Keratinocyte (primary cell): ENCODE measurements at places on chromosomes 11 and 22.

GRCh38 chr11:1970956-1971355 is 23.8 kb downstream of the MRPL23 start:
- no peak for DNase-seq

- no peak for DNase-seq
Measured at GRCh38 chr11:55732936-55733335, 40.3 kb upstream of the OR5D13 start.

DNA sequence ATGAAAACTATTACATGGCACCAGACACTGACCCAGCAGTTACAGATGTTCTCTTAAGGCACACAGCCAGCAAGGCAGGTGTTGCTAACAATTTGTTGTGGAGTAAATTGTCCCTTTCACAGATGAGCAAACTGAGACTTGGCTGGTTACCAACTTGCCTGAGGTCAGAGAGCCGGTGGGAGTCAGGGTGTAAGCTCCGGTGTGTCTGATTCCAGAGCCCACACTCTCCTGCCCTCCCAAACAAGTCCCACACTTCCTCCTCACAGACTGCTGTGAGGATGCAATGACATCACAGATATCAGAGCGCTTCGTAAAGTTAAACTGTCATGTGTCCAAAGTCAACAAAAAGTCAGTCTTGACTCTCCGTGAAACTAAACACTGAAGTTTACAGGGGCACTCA is 12.5 kb downstream of the GDPD5 start:
- no peak for DNase-seq

DNA sequence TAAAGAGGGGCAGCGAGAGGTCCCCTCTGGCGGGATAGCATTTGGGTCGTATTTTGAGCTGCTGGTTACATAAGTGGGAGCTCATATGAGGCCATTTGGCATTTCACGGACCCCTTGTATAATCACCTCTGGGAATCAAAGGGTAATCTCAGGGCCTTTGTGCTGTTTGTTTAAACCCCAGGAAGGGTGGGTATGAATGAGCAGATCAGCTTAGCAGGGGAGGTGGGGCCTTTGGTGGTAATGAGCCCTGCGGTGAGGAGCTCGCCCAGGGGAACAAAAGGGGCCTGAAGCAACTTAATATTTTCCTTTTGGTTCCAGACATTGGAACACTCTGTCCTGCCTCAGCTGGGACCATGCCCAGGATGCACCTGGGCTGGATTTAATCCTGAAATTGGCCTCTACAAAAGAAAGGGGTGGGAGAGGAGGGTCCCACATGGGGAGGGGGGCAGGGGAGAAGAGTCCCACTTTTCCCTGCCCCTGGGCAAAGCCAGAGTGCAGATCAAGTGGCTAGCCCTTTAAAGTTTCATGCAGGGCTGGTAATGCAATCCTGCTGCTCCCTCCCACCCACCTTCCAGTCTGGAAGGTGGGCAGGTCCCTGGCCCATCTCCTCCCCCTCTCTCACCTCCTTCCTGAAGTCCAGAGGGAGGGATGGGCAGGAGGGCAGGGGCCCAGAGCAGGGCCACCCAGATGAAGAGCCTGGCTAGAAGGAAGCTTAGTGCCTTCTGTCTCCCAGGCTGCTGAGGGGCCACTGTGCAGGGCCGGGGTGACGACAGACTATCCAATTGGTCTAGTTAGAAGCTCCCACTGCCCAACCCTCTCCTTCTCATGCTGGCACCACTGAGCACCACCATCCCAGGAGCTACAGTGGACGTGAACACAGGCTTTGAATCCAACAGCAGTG is 10.5 kb downstream of the TSKU start:
- DNase-seq, result no peak

DNA sequence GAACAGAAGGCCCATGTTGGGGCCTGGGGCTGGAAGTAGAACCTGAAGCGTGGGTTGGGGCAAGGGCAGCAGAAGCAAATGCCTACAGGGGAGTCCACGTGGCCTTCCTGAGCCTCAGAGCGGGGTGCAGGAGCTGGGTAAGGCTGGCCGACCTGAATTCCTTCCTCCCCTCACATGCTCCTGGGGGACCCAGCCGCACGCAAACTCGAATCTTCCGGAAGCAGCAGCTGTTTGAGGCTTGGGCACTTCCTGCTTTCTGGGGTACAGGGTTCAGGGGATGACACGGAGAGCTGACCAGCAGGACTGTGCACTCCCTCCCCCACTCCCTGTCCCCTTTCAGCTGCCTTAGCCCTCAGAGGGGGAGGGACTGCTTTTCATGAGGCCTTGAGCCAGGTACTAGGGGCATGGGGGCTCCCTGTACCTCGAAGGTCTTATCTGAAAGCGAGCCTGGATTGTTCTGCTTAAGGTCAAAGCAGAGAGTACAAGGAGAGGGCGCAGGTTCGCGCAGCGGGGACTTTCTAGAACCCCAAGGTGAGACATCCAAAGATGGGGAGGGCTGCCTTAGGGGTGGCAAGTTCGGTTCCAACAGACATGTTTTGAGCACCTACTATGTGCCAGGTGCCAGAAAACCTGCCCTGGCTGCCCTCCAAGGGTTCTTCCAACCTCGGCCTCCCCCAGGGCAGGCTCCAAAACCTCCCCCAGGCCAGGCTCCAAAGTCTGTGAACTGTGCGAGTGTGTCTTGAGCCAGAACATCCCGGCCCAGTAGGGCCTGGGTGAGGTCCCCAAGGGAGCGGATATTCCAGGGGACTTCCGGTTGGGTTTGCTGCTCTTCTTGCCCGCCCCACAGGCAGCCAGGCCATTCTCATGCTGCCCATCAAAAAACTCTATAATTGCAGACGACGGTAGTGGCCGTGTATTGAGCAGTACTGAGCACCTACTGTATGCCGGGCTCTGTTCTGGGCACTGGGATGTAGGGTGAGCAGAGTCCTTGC is 1.7 kb downstream of the NCF4 start:
- no peak for DNase-seq

GRCh38 chr11:119469506-119469905 is 46.5 kb upstream of the THY1 start:
- DNase-seq, result no peak

DNA sequence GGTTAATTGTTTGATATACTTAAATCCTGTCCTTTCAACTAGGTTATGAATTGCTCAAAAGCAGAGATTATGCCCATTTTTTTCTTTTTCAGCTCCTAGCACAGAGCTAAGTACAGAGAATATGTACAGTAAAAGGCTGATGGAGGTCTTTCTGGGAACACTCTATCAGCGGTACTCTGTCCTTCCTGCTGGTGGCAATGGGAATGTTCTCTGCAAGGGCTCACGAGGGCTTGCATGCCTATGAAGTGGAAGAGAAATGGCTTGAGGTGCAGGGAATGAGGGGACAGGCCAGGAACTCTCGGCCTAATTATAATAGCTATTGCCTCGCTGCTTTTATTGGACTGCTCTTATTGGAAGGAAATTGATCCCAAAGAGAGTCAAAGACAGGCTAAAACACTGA is 83.7 kb upstream of the RAB1B start:
- no peak for DNase-seq

DNA sequence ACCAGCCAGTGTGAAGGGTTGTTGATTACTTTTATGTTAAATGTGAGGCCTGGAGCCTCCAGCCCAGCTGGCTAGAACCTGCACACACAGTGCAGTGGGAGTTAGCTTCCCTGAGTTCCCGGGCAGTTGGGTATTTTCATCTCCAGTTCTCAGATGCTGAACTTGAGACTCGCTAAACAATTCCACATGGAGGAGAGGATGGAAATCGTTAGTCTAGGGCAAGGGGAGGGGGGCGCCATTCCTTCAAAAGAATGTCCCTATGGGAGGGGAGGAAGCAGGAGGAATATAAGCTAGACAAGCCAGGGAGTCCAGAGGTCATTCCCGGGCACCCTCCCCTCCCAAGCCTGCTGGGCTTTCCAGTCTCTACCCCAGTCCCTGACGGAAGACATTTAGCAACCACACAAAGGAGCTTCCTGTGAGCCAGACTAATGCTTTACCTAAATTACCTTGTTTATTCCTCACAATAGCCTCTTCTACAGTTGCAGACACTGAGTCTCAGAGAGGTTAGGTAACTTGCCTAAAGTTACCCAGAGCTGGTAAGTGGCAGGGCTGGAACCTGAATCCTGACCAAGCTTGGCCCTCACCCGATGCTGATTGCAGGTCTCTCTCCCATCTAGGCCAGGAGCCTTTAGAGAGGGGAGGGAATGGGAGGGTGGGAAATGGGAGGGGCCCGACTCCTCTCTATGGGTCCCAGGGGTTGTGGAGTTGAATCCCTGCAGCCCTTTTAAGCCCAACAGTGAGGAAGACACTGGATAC is 1.9 kb upstream of the TSKU start:
- no peak for DNase-seq

GRCh38 chr11:3121416-3121815 is 43.7 kb downstream of the OSBPL5 start:
- DNase-seq, result no peak

DNA sequence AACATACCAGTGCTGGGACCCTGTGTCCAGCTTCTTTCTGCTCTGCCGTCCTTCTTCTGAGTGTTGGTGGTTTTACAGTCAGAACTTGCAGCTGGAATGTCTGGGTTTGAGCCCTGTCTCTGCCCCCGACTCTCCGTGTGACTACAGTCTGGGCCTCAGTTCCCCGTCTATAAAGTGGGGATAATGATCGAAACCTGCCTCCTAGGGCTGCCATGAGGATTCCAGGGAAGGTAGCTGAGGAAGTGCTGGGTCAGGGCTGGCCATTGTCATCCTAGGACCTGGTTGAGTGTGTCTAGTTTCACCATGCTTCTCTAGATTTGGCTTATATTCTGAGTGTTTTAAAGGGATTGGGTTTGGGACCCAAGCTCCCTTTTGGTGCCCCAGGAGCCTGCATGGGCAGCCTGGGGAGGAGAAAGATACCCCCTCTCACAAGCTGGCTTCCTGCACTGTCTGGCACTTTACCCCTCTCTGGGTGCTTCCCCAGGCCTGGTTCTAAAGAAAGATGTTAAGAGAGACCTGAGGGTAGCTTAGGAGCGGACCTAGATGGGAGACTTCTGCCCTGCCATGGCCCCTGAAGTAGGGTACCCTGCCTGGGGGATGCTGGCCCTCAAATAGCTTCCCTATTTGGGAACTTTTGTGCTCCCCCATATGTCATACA is 49.9 kb downstream of the TSPAN18 start:
- no peak for DNase-seq

DNA sequence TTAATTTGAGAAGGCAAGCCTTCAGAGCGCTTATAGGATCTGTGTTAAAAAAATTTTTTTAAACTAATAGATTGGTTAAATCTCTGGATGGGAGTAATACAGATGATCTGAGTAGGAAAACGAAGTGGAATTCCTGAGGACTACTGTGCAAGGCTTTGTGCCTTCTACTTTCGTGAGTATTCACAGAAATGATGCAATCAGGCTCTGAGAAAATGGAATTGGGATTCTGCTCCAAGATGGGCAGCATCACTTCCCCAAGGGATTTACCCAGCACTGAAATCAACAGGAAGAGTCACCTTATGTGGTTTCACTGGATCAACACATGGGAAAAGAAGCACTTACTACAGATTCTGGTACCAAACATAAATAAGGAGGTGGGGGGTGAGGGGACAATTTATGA is 12.5 kb downstream of the KMT5B start:
- no peak for DNase-seq

DNA sequence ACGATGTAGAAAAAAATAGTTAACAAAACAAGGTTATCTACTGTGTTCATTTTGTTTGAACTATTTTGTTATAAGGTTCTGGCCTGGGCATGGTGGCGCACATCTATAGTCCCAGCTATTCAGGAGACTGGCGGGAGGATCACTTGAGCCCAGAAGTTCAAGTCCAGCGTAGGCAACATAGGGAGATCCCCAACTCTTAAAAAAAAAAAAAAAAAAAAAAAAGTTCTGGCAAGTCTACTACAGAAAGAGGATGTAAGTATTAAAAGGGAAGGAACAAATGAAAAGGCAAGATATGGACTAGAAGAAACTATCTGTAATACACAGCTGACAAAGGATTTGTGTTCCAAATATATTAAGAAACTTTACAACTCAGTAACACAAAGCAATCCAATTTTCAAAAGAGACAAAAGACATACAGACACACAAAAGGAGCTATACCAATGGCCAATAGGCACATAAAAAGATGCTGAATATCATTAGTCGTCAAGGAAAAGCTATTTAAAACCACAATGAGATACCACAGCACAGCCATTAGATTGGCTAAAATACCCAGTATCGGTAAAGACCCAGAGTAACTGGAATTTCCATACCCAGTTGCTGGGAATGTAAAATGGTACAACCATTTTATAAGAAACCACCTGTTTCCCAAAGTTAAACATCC is 27.4 kb downstream of the RRAS2 start:
- no peak for DNase-seq

DNA sequence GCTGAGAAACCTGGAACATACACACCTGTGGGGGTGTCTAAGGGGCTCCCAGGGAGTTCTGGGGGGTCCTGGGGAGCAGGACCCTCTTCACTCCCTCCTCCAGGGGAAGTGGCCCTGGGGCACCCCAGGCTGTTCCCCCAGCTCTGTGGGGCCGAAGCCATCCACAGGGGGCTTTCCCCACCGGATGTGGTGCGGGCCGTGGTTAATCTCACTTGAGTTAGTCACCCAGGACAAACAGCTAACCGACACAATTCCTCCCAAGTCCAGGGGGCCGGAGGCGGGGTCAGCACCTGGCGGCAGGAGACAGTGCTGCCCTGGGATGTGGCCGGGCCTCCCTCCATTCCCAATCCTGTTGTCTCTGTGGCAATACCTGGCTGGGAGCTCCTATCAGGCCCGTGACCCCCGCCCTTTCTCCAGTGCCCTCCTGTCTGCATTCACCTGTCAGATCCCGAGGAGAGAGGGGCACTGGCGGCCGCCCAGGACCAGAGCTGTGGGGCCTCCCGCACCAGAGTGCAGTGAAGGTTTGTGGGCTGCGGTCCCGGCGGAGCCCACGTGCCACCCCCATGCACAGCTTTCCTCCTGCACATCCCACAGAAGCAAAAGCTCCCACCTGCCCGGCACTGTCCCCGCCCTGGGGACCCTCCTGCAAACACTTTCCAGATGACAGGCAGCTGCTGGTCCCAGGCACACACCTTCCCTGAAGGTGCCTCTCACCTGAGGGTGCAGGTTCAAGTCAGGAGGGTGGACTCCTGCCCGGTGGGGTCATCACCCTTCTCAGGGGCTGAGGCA is 5.2 kb upstream of the MUC5AC start:
- no peak for DNase-seq

GRCh38 chr22:19745155-19746101 is 15.2 kb upstream of the TBX1 start:
- DNase-seq, result no peak

DNA sequence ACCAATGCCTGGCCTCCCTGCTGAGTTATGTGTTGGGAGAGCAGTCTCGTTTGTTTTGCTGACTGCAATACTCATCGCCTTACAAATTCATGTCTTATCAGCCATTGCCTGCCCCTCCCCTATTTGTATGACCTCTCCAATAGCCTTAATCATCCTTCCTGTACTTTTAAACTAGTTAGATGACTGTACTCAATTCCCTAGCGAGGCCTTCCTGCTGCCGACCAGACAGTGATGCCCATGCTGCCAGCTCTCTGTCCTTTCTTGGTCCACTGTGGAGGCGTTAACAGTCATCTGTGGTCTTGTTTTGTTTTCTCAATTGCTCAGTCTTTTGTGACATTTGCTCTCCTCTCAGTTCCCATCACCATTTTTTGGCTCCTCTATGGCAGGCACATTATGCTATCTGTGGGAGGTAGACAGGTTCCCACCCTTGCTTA is 20.3 kb upstream of the YPEL1 start:
- DNase-seq, result no peak

- DNase-seq, result no peak
Measured at GRCh38 chr22:35418088-35418487, 18.1 kb downstream of the MCM5 start.

GRCh38 chr11:68983801-68984200 is 3.0 kb upstream of the MRGPRD start:
- no peak for DNase-seq
